CD4-positive, alpha-beta T cell treated with Interferon alpha-2 for 1 hour (primary cell): ENCODE measurements at places on chromosomes 13 and 19.
A peak's percentile ranks its signal among the peaks of the same experiment; 100 is the strongest.

GRCh38 chr19:2167896-2168618 lies 4.3 kb downstream of the DOT1L start:
- peak; percentile 82 for DNase-seq

DNA sequence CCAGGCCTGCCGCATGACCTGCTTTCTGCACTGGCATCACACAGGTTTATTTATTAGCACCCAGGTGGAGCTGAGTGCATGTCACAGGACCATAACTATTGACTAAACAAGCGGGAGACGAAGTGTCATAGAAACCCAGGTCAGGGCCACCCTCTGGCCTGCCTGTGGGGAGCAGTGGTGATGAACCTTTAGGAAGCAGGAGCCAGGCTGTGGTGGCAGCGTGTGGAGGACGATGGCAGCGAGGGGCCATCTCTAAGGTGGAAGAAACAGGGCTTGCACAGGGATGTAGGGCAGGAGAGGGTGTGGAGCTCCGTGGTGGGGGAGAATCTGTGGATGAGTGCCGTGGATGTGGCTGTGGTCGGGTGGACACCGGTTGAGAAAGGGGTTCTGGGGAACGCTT lies 275.3 kb downstream of the TEX29 start:
- no peak for DNase-seq

DNA sequence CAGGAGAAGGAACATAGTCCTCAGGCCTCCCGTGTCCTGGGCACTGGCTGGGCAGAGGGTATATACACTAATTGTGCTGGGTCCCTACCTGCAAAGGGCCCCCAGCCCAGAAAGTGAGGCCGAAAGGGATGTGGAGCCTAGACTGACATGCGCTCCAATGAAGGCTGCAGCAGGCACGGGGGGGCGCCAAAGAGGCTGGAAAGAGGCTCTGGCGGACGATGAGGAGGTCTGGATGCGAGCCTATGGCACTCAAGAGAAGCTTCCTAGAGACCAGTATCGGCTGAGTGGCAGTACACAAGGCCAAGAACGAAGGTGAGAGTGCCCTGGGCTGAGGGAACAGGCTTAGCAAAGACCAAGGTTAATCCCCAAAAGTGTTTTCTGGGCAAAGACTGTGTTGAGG lies 16.6 kb downstream of the VRK3 start:
- no peak for DNase-seq

GRCh38 chr13:81568824-81569223 lies 1227.9 kb upstream of the SPRY2 start:
- DNase-seq, result no peak

DNA sequence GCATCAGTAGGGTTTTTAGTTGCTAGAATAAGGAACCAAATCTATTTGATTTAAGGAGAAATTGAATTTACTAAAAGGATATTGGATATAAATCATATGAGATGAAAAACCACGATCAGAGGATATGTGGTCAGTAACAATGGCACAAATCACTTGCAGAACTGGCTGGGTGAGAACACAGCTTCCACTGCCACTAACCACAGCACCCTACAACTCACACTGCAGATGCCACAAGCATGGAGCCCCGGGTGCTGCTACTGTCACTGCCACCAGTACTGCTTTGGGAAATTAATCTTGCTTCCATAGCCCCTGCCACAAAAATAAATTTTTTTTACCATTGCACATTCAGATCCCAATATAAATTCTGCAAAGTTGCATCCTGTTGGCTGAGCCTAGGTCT lies 40.6 kb upstream of the KLF12 start:
- DNase-seq, result peak; percentile 7

GRCh38 chr19:50489461-50490011 lies 12.9 kb upstream of the GARIN5A start:
- DNase-seq, result no peak

- no peak for DNase-seq
Observed at GRCh38 chr13:81670048-81670447, 1329.1 kb upstream of the SPRY2 start.

DNA sequence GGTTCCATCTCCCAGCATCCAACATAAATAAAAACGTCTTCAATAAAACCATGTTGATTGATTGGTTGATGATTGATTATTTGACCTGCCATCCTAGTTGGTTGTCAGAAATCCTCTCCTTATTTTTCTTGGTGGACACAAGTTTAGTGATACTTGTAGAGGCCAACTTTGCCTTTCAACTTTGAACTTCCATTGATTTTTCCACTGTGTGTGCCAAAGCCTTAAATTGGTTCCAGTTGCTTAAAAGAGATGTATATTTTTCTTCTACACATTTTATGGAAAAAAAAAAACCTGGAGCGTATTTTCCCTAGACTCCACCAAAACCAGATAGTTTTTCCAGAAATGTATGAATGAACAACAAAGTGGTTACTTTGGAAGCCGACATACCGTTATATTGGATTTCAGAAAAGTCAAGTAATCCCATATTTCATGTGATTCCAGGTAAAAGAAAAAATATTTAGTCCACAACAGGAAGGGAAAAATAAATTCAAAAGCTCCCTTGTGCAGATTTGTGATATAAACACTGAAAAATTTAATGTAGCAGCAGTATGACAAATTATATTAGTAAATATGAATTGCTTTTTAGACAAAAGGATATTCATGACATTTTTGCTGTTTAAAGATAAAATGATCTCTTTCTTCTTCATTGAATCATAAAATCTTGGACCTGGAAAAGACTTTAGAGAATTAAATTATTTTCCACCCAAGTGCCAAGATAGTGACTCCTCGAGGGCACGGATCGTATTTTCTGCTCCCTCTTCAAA lies 85.2 kb downstream of the MBNL2 start:
- no peak for DNase-seq

DNA sequence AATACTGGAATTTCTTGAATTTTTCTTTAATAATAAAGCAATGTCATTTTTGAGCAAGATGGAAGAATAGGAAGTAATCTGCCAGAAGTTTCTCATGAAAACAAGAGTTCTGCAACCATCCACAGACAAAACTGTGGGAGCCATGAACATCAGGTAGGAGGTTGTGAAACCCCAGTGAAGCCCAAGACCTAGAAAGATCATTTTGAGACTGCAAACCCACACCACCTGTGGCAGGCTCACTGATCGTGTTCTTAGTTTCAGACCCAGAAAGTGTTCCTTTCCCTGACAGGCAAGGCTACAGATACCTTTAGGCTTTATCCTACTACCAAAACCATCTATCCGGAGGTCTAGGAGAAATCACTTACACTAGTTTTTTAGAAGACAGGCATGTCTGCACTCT lies 2189.8 kb upstream of the PCDH20 start:
- DNase-seq, result no peak

DNA sequence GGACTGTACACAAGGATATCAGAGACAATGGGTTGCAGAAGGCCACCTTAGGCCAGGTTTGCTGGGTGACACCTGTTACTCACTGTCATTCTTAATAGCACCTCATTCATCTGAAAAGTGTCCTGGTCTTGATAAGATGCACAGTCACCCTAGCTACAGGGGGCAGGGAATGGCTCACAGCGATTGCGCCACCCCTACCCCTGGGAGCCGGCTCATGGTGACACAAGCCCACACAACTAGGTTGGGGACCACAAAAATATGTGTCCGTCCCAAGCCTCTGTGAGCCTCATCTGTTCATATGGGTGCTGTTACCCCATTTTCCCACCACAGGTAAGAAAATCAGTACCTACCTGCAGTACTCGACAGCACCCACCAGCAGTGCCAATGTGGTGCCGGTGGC lies 23.4 kb downstream of the MED26 start:
- no peak for DNase-seq

GRCh38 chr13:91955546-91956355 lies 557.3 kb downstream of the GPC5 start:
- no peak for DNase-seq

- peak; percentile 1 for DNase-seq
Observed at GRCh38 chr13:34942732-34943435, 814 bp downstream of the NBEA start.

GRCh38 chr13:93328943-93329342 lies 102.3 kb downstream of the GPC6 start:
- no peak for DNase-seq

GRCh38 chr13:108959234-108959633 lies 329.8 kb downstream of the MYO16 start:
- DNase-seq, result no peak

- no peak for DNase-seq
Observed at GRCh38 chr13:34926508-34926907, 15.6 kb upstream of the NBEA start.

DNA sequence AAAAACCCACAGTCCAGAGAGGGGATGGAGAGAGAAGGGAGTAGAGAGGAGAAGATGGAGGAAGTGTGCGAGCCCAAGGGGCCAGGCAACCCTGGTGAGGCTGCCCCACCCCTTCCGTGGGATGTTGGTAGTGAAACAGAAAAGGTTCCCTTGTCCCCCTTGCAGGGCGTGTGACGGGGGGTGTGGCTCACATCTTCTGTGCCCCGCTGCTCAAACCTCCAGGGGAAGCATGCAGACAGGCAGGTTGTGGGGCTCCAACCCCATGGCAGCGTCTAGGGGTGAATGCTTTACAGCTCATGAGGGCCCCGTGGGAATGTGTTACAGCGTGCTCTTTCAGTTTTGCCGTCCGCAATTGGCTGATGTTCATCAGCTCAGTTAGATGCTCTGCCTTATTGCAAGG lies 14.7 kb upstream of the EVI5L start:
- peak; percentile 13 for DNase-seq

GRCh38 chr19:39935364-39935661 lies 879 bp upstream of the FCGBP start:
- no peak for DNase-seq

GRCh38 chr13:73133531-73133930 lies 74.7 kb downstream of the KLF5 start:
- DNase-seq, result no peak

GRCh38 chr19:46066471-46066870 lies 25.7 kb upstream of the IGFL4 start:
- DNase-seq, result no peak

- DNase-seq, result peak; percentile 89
Observed at GRCh38 chr13:41465241-41465847, 8.0 kb downstream of the RGCC start.

DNA sequence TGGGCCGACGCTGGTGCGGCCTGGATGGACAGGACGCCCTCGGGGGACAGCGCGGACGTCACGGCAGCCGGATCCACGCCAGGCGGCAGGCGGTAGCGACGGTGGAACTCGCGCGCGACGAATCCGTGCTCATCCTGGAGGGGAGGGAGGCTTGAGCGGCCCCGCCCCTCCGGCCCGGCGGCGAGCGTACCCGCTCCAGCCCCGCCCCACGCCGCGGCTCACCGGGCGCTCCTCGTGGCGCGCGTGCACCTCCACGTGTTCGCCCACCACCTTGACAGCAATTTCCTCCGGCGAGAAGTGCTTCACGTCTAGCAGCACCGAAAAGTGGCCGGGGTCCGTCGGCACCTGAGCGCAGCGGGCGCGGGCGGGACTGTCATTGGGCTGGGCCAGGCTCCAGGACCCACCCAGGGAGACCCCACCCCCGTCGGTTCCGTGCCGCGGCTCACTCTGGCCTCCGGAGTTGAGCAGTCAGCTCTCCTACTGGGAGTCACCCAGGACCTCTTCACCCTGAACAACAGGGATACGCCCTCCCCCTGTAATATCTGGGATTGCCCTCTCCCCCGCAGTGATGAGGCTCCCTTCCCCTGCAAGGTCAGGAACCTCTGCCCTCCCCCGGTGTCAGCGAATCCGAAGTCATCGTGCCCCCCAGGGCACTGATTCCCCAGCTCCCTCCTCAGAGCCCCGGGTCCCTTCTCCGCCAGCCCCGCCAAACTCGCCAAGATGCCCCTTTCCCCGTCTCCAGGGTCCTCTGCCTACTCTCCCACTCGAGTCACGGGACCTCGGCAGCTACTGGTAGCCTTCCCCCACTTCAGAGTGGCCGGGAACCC lies 1.1 kb downstream of the HSPB6 start:
- DNase-seq, result peak; percentile 75

DNA sequence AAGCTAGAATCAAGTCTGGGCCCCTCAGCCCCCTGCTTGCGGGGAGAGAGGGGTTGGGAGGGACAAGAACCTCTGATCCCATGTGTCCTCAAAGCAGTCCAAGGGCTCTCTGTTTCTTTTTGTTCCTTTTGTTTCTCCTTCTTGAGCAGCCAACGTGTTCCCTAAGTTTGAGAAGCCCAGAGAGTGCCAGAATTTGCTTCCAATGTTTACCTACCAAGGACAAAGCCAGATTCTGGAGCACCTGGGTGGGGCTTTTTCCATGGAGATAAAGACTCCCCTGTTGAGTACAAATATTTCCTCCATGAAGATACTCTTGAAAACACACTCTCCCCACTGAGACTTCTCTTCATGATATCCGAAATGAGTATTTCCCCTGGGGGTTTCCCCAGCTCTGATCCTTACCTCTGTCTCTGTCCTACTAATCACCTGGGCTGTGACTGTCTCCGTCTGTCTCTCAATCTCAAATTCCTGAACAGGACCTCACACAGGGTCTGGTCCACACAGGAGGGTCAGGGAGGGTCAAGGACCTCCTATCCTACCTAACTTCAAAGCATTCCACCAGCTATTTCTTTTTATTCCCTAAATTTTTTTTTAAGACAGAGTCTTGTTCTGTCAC lies 27.4 kb downstream of the CD177 start:
- DNase-seq, result no peak

DNA sequence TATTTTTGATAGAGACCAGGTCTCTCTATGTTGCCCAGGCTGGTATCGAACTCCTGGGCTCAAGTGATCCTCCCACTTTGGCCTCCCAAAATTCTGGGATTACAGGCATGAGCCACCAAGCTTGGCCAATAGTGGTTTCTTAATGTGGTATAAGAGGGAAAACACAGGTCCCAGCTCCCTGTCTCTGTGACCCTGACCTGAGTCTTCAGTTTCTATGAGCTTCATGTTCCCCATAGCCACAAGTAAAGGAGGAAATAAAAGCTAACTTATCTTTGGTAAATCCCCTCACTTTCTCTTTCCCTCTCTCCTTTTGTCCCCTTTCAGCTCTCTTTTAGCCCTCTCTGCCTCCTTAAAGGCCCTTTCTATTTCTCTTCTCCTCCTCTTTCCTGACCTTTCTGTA lies 50.3 kb downstream of the ABCC4 start:
- no peak for DNase-seq

DNA sequence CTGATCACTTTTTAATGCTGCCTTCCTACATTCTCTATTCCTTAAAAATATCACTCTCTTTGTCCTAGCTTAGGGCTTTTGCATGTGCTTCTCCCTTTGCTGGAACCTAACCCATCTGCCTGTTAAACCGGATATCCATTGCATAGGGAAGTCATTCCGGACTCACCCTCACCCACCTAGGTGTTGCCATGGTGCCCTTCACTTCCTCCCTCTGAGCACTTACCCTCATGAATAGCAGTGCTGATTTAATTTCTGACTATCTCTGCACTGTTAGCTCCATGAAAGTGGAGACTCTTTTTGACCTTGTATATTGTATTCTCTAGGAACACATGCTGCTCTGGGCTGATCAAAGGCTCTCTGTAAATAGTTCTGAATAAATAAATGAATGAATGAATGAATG lies 401.9 kb downstream of the PCDH20 start:
- DNase-seq, result no peak
